RPMI7951 (cell line): ENCODE measurements at places on chromosomes 1 and 21. TPM values are rescaled to one million over a fixed set of nuclear protein-coding genes. Genes with fewer than 3 reads are reported as not detected.

The GIPC2 gene
- under 0.01 and 0.10 TPM in 2 replicates for total RNA-seq

The KIFAP3 gene
- 45.7 and 53.0 TPM in 2 replicates for total RNA-seq

The CCDC181 gene
- 0.20 and 1.2 TPM in 2 replicates for total RNA-seq

The KIF21B gene
- total RNA-seq = 0.60 and 0.68 TPM in 2 replicates

The RASSF5 gene
- total RNA-seq = 0.24 and 0.59 TPM in 2 replicates

The LRRC71 gene
- not detected in 2 replicates for total RNA-seq

The IQGAP3 gene
- total RNA-seq = 32.8 and 35.5 TPM in 2 replicates

The PTPN22 gene
- total RNA-seq = 0.59 and 1.1 TPM in 2 replicates

The CD1E gene
- total RNA-seq = not detected in 2 replicates
